ENCODE measurements at places on chromosomes 3 and 15. TPM values are rescaled to one million over a fixed set of nuclear protein-coding genes. Genes with fewer than 3 reads are reported as not detected.

DNA sequence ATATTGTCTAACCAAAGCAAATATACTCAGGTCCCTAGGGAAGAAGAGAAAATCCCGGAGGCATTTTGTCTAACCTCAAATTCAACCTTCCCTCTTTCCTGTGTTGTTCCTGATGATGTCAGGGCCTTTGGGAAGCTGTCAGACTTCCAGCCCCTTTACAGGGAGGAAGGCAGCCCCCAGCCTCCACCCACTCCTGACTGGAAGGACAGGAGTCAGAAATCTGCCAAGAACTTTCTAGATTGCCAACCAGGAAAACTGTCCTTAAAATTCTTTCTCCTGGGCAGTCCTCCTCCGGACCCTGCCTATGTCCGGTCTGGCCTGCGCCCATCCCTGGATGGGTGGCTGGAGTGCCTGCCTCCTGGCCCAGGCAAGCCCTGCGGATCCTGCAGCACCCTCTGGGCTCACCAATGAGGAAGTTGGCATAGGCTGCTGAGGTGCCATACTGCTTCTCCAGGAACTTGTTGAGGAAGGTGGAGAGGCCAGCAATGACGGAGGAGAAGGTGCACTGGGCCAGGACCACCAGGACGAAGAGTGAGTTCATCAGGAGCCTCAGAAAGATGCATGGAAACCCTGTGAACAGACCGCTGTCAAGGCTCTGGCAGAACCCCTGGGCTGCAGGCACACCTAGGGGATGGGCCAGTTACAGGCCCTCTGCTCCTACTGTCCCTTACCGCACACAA lies 52.6 kb upstream of the RAB6B start:
- H3K27ac ChIP-seq: no peak overlapping the region
- H3K4me1 ChIP-seq: no peaks in the 10 kb centered on the region
- no peaks in the 10 kb centered on the region for H3K36me3 ChIP-seq
- no peak for DNase-seq

The TMC3 gene
- not detected for total RNA-seq

DNA sequence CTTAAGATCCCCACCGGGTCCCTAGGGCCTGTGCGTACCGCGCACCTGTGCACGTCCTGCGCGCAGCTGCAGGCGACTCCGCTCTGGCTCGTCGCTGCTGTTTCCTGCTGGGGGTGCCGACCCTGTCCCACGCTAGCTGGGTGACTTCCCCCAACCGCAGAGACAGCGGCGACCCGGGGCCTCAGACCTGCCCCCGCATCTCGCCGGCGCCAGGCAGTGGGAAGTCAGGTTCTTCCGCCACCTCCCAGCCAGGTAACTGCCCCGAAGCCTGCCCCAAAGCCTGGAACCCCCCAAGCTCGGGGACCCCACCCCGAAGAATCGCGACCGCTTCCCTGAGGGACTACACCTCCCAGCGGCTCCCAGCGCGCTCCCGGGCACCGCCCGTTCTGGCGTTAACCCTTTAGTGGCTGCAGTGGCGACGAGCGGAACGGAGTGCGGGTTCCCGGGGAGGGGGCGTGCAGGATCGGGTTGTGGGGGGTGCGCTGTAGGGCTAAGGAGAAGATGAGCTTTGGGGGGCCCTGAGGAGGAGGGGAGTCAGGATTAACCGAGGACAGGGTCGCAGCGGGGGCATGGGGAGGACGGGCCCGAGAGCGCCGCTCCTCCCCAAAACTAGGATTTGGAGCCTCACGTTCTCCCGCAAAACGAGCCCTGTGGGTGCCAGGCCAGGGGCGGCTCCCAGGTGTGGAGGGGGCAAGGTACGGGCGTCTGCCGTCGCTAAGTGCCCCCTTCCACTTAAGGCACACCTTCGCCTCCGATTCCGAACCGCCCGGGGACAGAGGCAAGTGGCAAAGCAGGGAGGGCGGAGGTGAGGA lies 589 bp downstream of the NEIL1 start:
- peaks cover 51% of the 10 kb centered on the region for H3K4me1 ChIP-seq
- H3K27ac ChIP-seq: no peak overlapping the region
- no peaks in the 10 kb centered on the region for H3K27me3 ChIP-seq
- peaks cover 2% of the 10 kb centered on the region for H3K36me3 ChIP-seq
- peak; percentile 61 for DNase-seq
- H3K4me3 ChIP-seq: peak overlapping the region; percentile 86

DNA sequence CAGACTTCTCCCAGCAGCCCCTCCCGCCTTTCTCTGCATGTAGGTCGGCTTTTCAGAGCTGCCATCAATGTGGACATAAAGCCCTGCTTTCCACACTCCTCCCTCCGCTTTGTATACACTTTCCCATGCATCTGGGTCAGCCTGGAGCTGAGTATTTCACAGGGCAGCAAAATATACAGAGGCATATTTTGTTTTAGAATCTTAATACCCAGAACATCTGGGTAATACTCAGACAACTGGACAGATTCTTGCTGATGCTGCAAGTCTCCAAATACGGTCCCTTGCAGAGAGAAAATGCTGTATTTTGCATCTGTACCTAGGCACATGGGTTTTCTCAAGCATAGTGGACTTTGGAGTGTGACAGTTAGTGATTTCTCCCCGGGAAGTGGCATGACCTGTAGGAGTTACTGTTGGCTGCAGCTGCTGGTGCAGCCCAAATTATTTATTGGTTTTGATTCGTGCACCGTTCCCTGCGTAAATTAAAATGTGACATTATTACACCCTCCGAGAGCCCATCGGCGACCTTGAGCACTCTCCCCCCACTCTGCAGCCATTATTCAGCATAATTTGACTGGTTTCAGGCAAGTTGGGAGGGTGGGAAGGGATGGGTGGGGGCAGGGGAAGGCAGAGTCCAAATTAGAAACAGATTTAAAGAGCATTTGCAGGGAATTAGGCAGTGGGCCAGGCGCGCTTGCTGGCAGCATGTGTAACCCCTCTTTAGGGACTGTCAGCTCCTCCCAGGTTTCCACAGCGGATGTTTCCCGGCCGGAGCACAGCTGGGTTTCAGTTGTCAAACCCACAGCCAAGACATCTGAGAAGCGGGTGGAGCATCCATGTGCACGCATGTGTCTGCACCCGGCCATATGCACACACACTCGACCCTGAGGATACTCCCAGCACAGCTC lies 100.8 kb downstream of the CPN2 start:
- no peak overlapping the region for H3K27ac ChIP-seq
- H3K4me1 ChIP-seq: peaks cover 4% of the 10 kb centered on the region
- no peaks in the 10 kb centered on the region for H3K36me3 ChIP-seq
- H3K27me3 ChIP-seq: no peaks in the 10 kb centered on the region
- DNase-seq: no peak

- no peaks in the 10 kb centered on the region for H3K4me1 ChIP-seq
- DNase-seq: no peak
- no peak overlapping the region for H3K4me3 ChIP-seq
- H3K27me3 ChIP-seq: peaks cover 16% of the 10 kb centered on the region
- no peak overlapping the region for H3K27ac ChIP-seq
These were observed 292.9 kb upstream of the NR2F2 start for GRCh38 chr15:96037584-96037983.

Measured in CD4-positive, alpha-beta T cell (primary cell).